NB4 (cell line): ENCODE measurements at places on chromosomes 4 and X.

DNA sequence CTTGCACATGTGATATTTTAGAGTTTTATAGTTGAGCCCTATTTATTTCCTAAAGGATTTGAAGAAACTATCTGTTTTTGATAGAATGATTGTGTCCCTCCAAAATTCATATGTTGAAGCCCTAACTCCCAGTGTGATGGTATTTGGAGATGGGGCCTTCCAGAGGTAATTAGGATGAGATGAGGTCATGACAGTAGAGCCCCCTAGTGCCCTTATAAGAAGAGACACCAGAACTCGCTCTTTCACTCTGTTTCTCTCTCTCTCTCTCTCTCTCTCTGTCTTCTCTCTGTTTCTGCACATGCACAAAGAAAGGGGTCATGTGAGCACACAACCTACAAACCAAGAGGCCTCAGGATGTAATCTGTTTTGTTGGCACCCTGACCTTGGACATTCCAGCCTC is 921.9 kb upstream of the DIAPH2 start:
- peak; percentile 9 for DNase-seq

- peak; percentile 38 for DNase-seq
These were observed 14.4 kb downstream of the MCUB start for GRCh38 chr4:109574443-109574850.

DNA sequence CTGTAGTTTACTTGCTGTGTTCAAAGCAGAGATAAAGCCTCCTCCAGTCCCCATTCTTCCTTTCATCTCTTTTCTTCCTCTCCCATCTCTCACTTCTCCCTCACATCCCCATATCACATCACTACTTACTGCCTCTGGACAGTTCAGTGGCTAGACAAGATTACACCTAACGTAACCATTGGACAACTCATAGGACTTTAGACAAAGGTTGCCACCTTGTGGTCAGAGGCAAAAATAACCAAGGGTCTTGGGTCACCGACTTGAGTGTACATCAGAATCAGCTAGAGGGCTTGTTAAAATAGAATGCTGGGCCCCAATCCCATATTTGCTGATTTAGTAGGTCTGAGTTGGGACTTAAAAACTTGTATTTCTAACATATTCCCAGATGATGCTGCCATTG is 109.3 kb upstream of the DGKK start:
- peak; percentile 68 for DNase-seq

DNA sequence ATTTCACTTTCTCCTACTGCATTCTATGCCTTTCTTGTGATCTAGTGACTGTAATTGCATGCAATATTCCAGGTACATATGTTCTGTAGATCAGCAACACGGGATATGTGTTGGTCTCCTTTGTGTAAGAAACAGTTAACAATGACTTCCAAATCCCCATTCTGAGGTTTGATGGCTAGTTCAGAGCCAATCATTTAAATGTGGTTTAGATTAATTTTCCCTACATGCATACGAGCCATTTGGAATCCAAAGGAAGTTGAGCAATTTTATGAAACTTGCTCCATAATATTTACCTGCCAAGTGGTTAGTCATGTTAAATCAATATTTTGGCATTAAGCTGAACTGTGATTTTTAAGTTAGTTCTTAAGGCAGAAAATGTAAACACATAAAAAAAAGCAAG is 172.8 kb upstream of the DCAF12L2 start:
- DNase-seq: no peak

- DNase-seq: peak; percentile 39
These were observed 109.8 kb upstream of the HPGD start for GRCh38 chr4:174631901-174632758.

GRCh38 chr4:87092389-87093141 is 127.9 kb downstream of the KLHL8 start:
- peak; percentile 76 for DNase-seq

DNA sequence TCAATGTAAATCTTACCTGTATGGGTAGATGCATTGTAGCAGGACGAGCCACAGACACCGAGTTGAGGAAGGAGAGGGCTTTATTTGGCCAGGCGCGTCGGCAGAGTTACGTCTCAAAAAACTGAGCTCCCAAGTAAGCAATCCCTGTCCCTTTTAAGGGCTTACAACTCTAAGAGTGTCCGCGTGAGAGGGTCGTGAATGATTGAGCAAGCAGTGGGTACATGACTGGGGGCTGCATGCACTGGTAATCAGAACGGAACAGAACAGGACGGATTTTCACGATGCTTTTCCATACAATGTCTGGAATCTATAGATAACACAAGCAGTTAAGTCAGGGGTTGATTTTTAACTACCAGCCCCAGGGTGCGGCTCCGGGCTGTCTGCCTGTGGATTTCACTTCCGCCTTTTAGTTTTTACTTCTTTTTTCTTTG is 524.9 kb upstream of the HTR2C start:
- DNase-seq: no peak

- peak; percentile 17 for DNase-seq
These were observed 220.4 kb upstream of the AGTR2 start for GRCh38 chrX:115949900-115950822.

GRCh38 chrX:53188763-53189162 is 36.2 kb downstream of the KDM5C start:
- DNase-seq: no peak

- DNase-seq: no peak
These were observed 114.2 kb downstream of the PPARGC1A start for GRCh38 chr4:23775694-23776093.

GRCh38 chr4:62717154-62717553 is 1517.0 kb downstream of the ADGRL3 start:
- no peak for DNase-seq

DNA sequence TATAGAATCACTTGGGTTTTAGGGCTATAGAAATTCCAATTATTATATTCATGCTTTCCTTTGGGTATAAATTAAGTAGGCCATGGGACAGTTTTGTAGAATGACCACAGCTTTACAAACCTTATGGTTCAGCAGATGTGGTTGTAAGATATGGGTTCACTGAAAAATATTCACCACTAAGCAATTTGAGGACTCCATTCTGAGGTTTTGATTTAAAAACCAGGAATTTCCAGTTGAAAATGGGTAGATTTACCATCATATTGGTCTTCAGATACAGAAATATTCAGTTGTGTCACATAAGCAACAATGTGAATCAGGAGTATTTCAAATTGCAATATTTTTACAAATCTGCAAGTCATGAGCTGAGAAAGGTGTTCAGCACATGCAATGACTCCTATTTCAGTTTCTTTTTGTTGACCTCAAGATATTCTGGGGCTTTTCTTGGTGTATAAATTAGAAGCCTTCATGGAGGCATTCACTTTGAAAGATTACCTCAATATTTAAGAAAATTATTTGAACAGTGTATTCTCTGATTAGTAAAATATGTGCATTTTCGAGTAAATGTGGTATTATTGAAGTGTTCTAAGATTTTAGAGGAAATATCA is 218.4 kb upstream of the HCCS start:
- no peak for DNase-seq

- DNase-seq: peak; percentile 1
These were observed 66.7 kb upstream of the VCX2 start for GRCh38 chrX:8237718-8238117.

DNA sequence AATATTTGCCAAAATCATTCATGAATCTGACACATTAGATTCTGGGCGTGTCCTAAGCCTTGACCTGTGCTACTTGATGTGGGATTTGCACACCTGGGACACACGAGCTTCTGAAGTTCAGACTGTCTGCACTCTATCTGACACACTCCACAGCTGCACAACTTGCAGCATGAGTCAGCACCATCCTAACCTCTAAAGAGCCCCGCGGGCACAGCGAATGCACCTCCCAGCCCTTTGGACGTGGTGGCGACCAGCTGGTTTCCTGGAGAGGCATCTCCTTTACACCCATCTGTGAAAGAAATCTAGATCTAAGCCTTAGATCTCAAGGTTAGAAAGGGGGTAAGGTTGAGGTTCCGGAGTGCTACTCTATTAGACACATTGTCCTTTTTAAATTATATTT is 69.2 kb downstream of the SORBS2 start:
- DNase-seq: peak; percentile 45

DNA sequence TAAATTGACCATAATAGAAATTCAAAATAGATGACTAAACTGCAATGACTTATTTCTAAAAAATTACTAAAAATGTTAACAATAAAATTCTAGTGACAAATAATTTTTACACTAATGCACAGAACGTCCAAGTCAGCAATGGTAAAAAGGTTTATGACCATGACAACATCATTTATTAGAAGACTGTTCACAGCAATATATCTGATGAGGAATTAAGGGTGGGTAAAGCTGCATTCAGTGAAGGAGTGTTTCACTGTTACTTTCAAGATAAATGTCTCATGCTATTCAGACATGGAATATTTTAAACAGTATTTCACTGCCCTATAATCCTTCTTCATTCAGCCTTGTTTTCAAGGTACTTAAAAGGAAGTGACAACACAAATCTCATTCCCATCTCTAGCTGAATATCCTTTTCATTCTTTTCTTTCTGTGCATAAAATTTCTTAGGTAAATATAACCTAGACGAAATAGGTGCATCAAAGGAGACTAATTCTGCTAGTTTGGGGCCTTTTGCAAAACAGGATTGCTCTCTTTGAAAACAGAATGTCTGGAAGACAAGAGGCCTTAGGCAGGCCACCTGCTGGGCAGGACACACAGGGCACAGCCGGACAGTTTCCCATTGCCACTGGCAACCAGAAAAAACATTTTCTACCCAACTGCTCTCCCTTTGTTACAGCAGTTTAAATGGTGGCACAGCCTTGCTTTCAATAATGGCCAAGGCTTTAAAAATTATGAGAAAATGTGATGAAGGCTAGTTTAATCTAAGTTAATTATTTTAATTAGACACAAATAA is 600.3 kb downstream of the SPRY1 start:
- no peak for DNase-seq
